ENCODE measurements at places on chromosomes 2 and 18. TPM values are rescaled to one million over a fixed set of nuclear protein-coding genes. Genes with fewer than 3 reads are reported as not detected.

Gene RTP5
- not detected for total RNA-seq

- no peaks in the 10 kb centered on the region for H3K36me3 ChIP-seq
- no peaks in the 10 kb centered on the region for H3K27me3 ChIP-seq
- H3K4me1 ChIP-seq: no peaks in the 10 kb centered on the region
- no peak overlapping the region for H3K4me3 ChIP-seq
- no peak for DNase-seq
- no peak overlapping the region for H3K27ac ChIP-seq
These were observed 230.8 kb upstream of the SMIM21 start for GRCh38 chr18:75658330-75658729.

Gene SERPINB8
- 54.1 TPM for total RNA-seq

Gene KCNG3
- not detected for total RNA-seq

Gene HS1BP3
- total RNA-seq: 25.1 TPM

Gene SULT1C4
- not detected for total RNA-seq

GRCh38 chr18:9237981-9238380 is 96.6 kb upstream of the TWSG1 start:
- H3K27ac ChIP-seq: no peak overlapping the region
- H3K4me1 ChIP-seq: no peaks in the 10 kb centered on the region
- no peaks in the 10 kb centered on the region for H3K27me3 ChIP-seq
- peaks cover 26% of the 10 kb centered on the region for H3K36me3 ChIP-seq
- no peak for DNase-seq
- H3K4me3 ChIP-seq: no peak overlapping the region

DNA sequence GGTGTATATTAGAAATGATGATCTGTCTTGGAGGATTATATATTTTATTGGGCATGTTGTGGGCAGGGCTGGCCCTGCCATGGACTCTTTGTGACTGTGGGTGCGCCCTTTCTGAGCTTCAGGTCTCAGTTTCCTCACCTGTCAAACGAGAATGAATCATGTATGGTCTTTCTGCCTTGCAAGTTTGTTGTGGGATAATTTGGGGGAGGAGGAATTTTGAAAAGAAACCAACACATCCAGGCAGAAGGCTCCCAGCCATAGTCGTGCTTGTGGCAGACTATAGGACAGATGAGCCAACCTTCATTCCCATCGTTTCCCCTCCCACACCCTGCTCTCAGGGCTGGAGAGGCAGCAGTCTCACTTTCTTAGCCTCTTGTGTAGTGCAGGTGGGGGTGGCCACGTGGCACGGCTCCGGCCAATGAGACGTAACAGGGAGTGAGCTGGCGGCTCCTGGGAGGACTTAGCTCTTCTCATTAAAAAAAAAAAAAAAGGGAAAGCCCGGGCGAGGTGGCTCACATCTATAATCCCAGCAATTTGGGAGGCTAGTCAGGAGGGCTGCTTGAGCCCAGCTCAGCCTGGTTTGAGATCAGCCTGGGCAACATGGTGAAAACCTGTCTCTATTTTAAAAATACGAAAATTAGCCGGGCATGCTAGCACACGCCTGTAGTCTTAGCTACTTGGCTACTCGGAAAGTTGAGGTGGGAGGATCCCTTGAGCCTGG is 63.1 kb downstream of the RHOB start:
- no peaks in the 10 kb centered on the region for H3K27me3 ChIP-seq
- peak; percentile 90 for DNase-seq
- H3K4me1 ChIP-seq: peaks cover 35% of the 10 kb centered on the region
- peak overlapping the region; percentile 38 for H3K4me3 ChIP-seq
- peaks cover 6% of the 10 kb centered on the region for H3K36me3 ChIP-seq

GRCh38 chr18:44518091-44518615 is 162.5 kb upstream of the SETBP1 start:
- no peak overlapping the region for H3K27ac ChIP-seq
- H3K27me3 ChIP-seq: no peaks in the 10 kb centered on the region
- no peak for DNase-seq
- no peaks in the 10 kb centered on the region for H3K36me3 ChIP-seq

DNA sequence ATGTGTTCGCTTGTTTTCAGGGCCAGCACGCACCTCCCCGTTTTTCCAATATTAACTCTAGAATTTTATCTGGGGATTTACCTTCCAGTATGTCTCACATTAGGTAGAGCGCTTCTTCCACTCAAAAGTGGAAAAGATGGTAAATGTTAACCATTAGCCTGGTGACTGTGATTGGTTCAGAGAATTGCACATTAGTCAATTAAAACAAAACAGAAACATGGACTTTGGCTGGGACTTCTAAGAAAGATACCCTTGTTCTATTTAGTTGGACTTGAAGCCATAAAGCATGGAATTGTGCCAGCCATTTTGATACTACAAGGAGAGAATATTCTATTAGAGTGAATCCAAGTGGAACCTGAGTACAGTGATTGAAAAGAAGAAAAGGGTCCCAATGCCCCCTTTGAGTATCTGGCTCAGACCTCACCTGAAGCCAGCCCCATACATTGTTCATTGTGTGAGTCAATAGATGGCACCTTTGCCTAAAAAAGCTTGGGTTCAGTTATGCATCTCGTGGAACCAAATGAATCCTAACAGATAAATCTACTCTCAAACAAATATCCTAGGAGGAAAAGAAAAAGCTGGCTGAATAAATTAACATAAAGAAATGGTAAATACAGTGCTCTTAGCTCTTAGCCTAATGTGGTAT is 354.3 kb downstream of the IRS1 start:
- no peaks in the 10 kb centered on the region for H3K27me3 ChIP-seq
- DNase-seq: no peak
- H3K4me3 ChIP-seq: no peak overlapping the region
- H3K27ac ChIP-seq: no peak overlapping the region
- H3K36me3 ChIP-seq: peaks cover 6% of the 10 kb centered on the region

- H3K27ac ChIP-seq: no peak overlapping the region
- no peak for DNase-seq
- no peaks in the 10 kb centered on the region for H3K4me1 ChIP-seq
- H3K36me3 ChIP-seq: peaks cover 3% of the 10 kb centered on the region
These were observed 59.2 kb upstream of the FZD7 start for GRCh38 chr2:201974171-201975100.

DNA sequence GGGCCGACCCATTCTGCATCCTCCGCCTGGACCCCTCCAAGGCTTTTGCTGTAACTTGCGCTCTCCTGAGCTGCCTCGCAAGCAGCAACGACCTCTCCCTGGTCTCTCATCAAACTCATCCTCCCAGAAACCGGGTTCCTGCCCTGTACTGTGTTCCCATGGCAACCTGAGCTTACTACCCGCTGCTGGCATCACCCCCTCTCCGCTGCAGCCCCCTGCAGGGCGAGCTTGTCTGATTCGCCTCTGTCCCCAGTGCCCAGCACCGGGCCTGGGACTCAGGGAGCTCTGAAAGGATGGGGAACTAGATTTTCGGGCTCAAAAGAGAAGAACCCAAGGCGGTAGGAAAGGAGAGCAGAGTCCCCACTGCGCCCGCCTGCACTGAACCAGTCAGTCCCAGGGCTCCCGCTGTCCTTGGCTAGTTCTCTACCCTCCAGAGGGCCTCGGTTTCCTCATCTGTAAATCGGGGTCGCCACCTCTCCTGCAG is 463 bp downstream of the HS1BP3 start:
- H3K36me3 ChIP-seq: no peaks in the 10 kb centered on the region
- H3K27ac ChIP-seq: peak overlapping the region; percentile 52
- H3K27me3 ChIP-seq: peaks cover 10% of the 10 kb centered on the region
- peaks cover 22% of the 10 kb centered on the region for H3K4me1 ChIP-seq
- peak overlapping the region; percentile 82 for H3K4me3 ChIP-seq

- peaks cover 28% of the 10 kb centered on the region for H3K4me1 ChIP-seq
- H3K4me3 ChIP-seq: peak overlapping the region; percentile 91
- H3K36me3 ChIP-seq: peaks cover 31% of the 10 kb centered on the region
- no peak overlapping the region for H3K27ac ChIP-seq
These were observed 978 bp upstream of the TUBA4A start for GRCh38 chr2:219254590-219255201.

GRCh38 chr2:96145036-96145847 is at the start of gene DUSP2:
Gene DUSP2 (minus strand): TSS chr2:96145440. CDS start chr2:96145354, 86 bp downstream.
- no peak within 1 kb of the TSS for H3K27ac ChIP-seq
- peak; percentile 65 for DNase-seq
- peak within 1 kb of the TSS; percentile 78 for H3K4me3 ChIP-seq
- H3K4me1 ChIP-seq: peaks cover 17% of the 10 kb centered on the region
- H3K27me3 ChIP-seq: no peaks in the 10 kb centered on the region
- peaks cover 4% of the 10 kb centered on the region for H3K36me3 ChIP-seq

Gene CD302
- total RNA-seq: 0.12 TPM

- no peak overlapping the region for H3K27ac ChIP-seq
- no peaks in the 10 kb centered on the region for H3K4me1 ChIP-seq
- H3K27me3 ChIP-seq: no peaks in the 10 kb centered on the region
- H3K36me3 ChIP-seq: no peaks in the 10 kb centered on the region
- no peak overlapping the region for H3K4me3 ChIP-seq
These were observed 174.4 kb upstream of the FBXO11 start for GRCh38 chr2:48080534-48081316.

GRCh38 chr2:117832905-117833613 is 18.6 kb downstream of the DDX18 start:
- H3K4me1 ChIP-seq: no peaks in the 10 kb centered on the region
- peaks cover 67% of the 10 kb centered on the region for H3K36me3 ChIP-seq
- H3K4me3 ChIP-seq: no peak overlapping the region
- no peaks in the 10 kb centered on the region for H3K27me3 ChIP-seq

- DNase-seq: peak; percentile 67
- H3K36me3 ChIP-seq: no peaks in the 10 kb centered on the region
- H3K4me1 ChIP-seq: no peaks in the 10 kb centered on the region
- no peak overlapping the region for H3K27ac ChIP-seq
- H3K27me3 ChIP-seq: no peaks in the 10 kb centered on the region
These were observed 30.7 kb downstream of the CAMKMT start for GRCh38 chr2:44392338-44392943.

DNA sequence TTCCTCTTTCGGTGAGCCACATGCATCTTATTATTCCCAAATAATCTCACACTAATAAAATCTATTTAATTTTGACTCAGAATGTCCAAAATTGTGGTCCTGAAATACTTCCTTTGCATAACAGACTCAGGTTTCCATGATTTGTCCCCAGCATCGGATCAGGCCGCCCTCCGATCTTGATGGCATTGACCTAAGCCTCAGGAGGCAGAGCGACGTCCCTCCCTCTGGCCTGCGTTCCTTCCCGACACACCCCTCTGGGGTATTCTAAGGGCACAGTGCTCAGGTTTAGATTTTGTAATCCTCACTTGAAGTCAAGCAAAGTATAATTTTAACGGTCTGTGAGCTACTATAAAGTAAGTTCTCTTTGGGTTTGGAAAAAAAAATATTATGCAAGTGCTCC is 857.7 kb downstream of the GALR1 start:
- no peak for DNase-seq
- no peak overlapping the region for H3K27ac ChIP-seq
- no peak overlapping the region for H3K4me3 ChIP-seq
- H3K36me3 ChIP-seq: no peaks in the 10 kb centered on the region

Gene SH3BP4
- total RNA-seq: 59.7 TPM

- DNase-seq: no peak
- peaks cover 16% of the 10 kb centered on the region for H3K4me1 ChIP-seq
- H3K27me3 ChIP-seq: no peaks in the 10 kb centered on the region
- no peak overlapping the region for H3K27ac ChIP-seq
These were observed 295.1 kb downstream of the CNTNAP5 start for GRCh38 chr2:124320051-124320688.

DNA sequence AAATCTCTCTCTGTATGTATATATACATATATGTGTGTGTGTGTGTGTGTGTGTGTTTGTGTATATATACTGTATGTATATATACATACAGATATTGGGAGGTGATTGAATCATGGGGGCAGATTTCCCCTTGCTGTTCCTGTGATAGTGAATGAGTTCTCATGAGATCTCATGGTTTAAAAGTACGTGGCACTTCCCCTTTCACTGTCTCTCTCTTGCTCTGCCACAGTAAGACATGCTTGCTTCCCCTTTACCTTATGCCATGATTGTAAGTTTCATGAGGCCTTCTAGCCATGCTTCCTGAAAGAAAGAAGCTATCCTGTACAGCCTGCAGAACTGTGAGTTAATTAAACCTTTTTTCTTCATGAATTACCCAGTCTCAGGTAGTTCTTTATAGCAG is 18.8 kb upstream of the CCDC195 start:
- H3K27me3 ChIP-seq: no peaks in the 10 kb centered on the region
- H3K4me3 ChIP-seq: no peak overlapping the region
- no peaks in the 10 kb centered on the region for H3K36me3 ChIP-seq
- DNase-seq: no peak
- no peak overlapping the region for H3K27ac ChIP-seq
- no peaks in the 10 kb centered on the region for H3K4me1 ChIP-seq

Gene PARD6G
- total RNA-seq: 8.2 TPM

DNA sequence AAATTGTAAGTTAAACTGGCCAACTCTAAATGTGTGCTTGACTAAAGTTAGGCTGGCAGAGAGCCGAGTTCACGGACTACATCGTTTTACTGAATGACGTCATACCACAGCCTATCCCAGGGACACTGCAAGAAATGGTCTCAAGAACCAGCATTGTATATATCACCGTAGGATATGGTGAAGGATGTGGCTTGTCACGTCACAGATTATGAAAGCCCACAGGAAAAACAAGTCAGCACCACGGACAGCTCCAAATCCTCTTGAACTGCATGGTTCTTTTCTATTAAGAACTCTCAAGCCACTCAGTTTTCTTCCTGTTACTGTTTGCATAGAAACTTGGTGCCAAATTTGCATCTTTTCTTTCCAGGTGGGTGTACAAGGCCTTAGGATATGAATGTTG is 85.1 kb upstream of the ACAA2 start:
- no peak overlapping the region for H3K27ac ChIP-seq
- DNase-seq: peak; percentile 80
- no peaks in the 10 kb centered on the region for H3K36me3 ChIP-seq
- no peaks in the 10 kb centered on the region for H3K4me1 ChIP-seq
- no peak overlapping the region for H3K4me3 ChIP-seq
- H3K27me3 ChIP-seq: no peaks in the 10 kb centered on the region

- DNase-seq: no peak
- H3K27ac ChIP-seq: no peak overlapping the region
- H3K4me3 ChIP-seq: no peak overlapping the region
- no peaks in the 10 kb centered on the region for H3K27me3 ChIP-seq
- no peaks in the 10 kb centered on the region for H3K4me1 ChIP-seq
These were observed 27.1 kb upstream of the BARD1 start for GRCh38 chr2:214836568-214836967.

- no peak overlapping the region for H3K4me3 ChIP-seq
- DNase-seq: no peak
- H3K27ac ChIP-seq: no peak overlapping the region
- H3K36me3 ChIP-seq: peaks cover 45% of the 10 kb centered on the region
- H3K4me1 ChIP-seq: no peaks in the 10 kb centered on the region
These were observed 40.2 kb upstream of the GMCL1 start for GRCh38 chr2:69789175-69789721.

DNA sequence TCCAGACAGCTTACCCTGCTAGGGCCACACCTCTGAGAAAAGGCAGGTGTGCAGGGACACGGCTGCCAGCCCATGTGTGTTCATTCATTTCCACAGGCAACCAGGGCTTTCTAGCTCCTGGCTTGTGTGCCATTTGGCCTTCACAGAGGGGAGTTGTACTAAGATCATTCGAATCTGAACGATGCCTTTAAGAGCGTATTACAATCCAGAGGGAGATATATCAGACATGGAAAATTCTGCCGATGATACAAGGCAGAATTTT is 64.2 kb upstream of the OTOF start:
- H3K4me3 ChIP-seq: no peak overlapping the region
- peaks cover 59% of the 10 kb centered on the region for H3K27me3 ChIP-seq
- no peaks in the 10 kb centered on the region for H3K4me1 ChIP-seq
- no peaks in the 10 kb centered on the region for H3K36me3 ChIP-seq

- H3K27me3 ChIP-seq: no peaks in the 10 kb centered on the region
- peaks cover 8% of the 10 kb centered on the region for H3K4me1 ChIP-seq
- H3K27ac ChIP-seq: no peak overlapping the region
These were observed 83.3 kb upstream of the MAP2 start for GRCh38 chr2:209340522-209340921.

Gene TTN
- total RNA-seq: 0.05 TPM

Gene AOX1
- total RNA-seq: 76.6 TPM

All from MCF 10A (cell line).